ENCODE measurements at places on chromosomes 7 and 10.

DNA sequence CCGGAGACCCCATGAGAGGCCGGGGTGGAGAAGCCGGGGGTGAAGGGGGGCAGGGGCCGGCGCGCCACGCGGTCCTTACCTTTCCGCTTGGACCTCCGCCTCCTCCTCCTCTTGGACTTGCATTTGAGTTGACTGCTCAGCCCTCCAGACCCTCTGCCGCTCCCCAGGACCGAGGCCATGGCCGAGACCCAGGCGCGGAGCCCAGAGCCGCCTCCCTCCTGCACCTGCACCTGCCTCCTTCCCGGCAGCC lies 428 bp downstream of the ADARB2 start:
- DNase-seq = no peak
- no peaks in the 10 kb centered on the region for H3K36me3 ChIP-seq
- H3K27me3 ChIP-seq = no peaks in the 10 kb centered on the region
- H3K4me3 ChIP-seq = no peak overlapping the region
- no peak overlapping the region for H3K27ac ChIP-seq

DNA sequence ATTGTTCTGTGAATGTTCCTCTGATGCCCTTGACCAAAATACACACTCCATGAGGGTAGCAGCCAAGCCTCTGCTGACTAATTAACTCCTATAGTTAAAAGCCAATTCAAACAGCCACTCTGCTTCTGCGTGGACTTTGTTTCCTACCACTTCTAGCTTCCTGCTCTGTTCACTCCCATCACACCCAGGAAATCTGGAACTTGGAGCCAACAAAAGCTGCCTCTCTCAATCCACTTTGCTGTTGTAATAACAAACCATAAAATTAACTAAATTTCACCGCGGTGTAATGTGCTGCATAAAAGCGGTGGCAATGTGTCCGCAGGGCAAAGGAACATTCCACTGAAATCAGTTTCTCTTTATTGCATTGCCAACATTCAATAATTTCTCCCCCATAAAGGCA lies 239.5 kb downstream of the PLXNA4 start:
- H3K4me1 ChIP-seq = no peaks in the 10 kb centered on the region
- no peak for DNase-seq
- H3K36me3 ChIP-seq = no peaks in the 10 kb centered on the region
- H3K4me3 ChIP-seq = no peak overlapping the region

GRCh38 chr10:31188792-31189406 lies 130.1 kb upstream of the ZEB1 start:
- DNase-seq = peak; percentile 56
- H3K27ac ChIP-seq = no peak overlapping the region
- H3K27me3 ChIP-seq = no peaks in the 10 kb centered on the region
- no peaks in the 10 kb centered on the region for H3K36me3 ChIP-seq
- H3K4me1 ChIP-seq = peaks cover 7% of the 10 kb centered on the region
- H3K4me3 ChIP-seq = no peak overlapping the region

- peaks cover 10% of the 10 kb centered on the region for H3K27me3 ChIP-seq
- DNase-seq = no peak
- no peak overlapping the region for H3K27ac ChIP-seq
- H3K4me1 ChIP-seq = no peaks in the 10 kb centered on the region
- H3K36me3 ChIP-seq = no peaks in the 10 kb centered on the region
Observed at GRCh38 chr10:71089162-71089561, 123.2 kb upstream of the UNC5B start.

GRCh38 chr10:75408911-75409885 lies 7.6 kb upstream of the ZNF503 start:
- no peaks in the 10 kb centered on the region for H3K4me1 ChIP-seq
- H3K4me3 ChIP-seq = peak overlapping the region; percentile 99
- H3K36me3 ChIP-seq = no peaks in the 10 kb centered on the region
- H3K27me3 ChIP-seq = no peaks in the 10 kb centered on the region

GRCh38 chr10:92967641-92968040 lies 93.0 kb upstream of the CYP26C1 start:
- no peak overlapping the region for H3K27ac ChIP-seq
- no peaks in the 10 kb centered on the region for H3K36me3 ChIP-seq
- no peaks in the 10 kb centered on the region for H3K27me3 ChIP-seq
- peaks cover 48% of the 10 kb centered on the region for H3K4me1 ChIP-seq
- no peak overlapping the region for H3K4me3 ChIP-seq

- H3K4me3 ChIP-seq = no peak overlapping the region
- H3K27me3 ChIP-seq = no peaks in the 10 kb centered on the region
- no peaks in the 10 kb centered on the region for H3K36me3 ChIP-seq
- no peaks in the 10 kb centered on the region for H3K4me1 ChIP-seq
- no peak overlapping the region for H3K27ac ChIP-seq
Observed at GRCh38 chr10:124515244-124515970, 53.8 kb downstream of the LHPP start.

DNA sequence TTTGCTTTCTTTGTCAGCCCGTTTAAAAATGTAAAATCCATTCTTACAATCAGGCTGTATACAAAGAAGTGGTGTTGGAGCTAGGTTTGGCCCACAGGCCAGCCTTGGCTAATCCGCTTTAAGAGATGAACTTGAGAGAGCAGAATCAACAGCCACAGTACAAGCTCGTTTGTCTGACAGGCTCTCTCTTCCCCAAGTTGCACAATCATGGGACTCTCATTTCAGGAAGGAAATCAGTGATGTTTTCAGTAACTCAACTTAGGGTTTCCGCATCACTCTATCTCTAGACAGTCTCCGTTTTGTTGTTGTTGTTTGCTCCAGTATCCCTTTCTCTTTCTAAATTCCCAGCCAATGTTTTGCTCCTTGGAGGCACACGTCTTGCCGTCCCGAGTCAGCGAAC lies 582.0 kb upstream of the MKI67 start:
- no peak overlapping the region for H3K4me3 ChIP-seq
- H3K27me3 ChIP-seq = no peaks in the 10 kb centered on the region
- H3K36me3 ChIP-seq = no peaks in the 10 kb centered on the region

GRCh38 chr7:157041514-157042277 lies 31.2 kb upstream of the MNX1 start:
- DNase-seq = no peak
- H3K4me1 ChIP-seq = peaks cover 20% of the 10 kb centered on the region
- no peaks in the 10 kb centered on the region for H3K36me3 ChIP-seq
- H3K4me3 ChIP-seq = no peak overlapping the region
- peaks cover 11% of the 10 kb centered on the region for H3K27me3 ChIP-seq
- H3K27ac ChIP-seq = no peak overlapping the region

DNA sequence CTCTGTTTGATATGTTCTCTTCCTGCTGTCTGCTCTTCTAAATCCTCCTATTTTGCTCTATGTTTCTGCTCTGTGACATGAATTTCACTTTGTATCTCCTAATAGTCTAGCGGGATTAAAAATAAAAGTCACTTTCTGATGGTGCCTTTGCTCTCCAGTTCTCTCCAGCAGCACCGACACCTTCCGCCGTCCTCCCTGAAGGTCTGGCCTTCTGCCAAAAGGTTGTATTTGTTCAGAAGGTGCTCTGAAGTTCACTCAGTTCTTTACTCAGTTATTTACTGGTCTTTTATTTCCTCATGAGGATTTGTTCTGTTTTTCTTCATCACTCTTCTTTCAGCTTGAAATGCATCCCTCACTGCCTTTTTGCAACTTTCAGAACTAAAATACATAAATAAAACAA lies 11.2 kb upstream of the EPHA1 start:
- H3K4me3 ChIP-seq = no peak overlapping the region
- H3K27me3 ChIP-seq = no peaks in the 10 kb centered on the region
- no peaks in the 10 kb centered on the region for H3K36me3 ChIP-seq

DNA sequence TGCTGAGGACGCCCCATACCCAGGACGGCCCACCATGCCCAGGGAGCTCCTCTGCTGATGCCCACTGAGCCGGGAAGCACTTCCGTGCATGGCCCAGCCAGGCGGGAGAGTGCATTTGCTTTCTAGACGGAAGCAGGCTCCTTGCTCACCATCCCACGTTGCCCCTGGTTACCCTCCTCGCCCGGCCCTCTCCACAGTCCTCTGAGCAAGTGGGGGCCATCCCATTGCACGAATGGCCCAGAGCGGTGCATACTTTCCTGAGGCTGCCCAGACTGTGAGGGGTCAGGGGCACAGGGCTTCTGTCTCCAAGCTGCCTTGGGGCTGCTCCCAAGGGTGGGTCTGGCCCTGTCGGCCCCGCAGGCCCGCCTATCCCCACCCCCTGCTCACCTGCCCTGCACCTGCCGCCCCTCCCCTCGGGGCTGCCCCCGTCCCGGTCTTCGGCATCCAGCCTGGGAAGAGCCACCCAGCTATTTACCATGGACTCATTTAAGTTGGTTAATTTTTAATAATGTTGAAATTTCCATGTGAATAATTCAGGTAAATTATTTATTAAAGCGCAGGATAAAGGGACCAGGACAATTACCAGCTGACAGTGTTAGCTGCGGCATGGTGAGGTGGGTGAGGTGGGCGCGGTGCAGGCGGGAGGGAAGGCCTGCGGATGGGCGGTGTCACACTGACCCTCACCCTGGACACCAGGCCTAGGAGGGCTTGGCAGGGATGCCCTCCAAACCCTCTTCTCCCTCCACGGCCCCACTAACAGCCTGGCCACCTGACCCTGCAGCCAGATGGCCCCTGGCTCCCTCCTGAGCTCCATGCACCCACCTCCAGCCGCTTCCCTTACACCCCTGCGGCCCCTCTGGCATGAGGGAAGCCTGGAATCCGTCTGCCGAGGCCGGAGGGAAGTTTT lies 104.4 kb downstream of the MICALL2 start:
- H3K27me3 ChIP-seq = peaks cover 21% of the 10 kb centered on the region
- H3K4me1 ChIP-seq = no peaks in the 10 kb centered on the region
- no peak overlapping the region for H3K4me3 ChIP-seq

DNA sequence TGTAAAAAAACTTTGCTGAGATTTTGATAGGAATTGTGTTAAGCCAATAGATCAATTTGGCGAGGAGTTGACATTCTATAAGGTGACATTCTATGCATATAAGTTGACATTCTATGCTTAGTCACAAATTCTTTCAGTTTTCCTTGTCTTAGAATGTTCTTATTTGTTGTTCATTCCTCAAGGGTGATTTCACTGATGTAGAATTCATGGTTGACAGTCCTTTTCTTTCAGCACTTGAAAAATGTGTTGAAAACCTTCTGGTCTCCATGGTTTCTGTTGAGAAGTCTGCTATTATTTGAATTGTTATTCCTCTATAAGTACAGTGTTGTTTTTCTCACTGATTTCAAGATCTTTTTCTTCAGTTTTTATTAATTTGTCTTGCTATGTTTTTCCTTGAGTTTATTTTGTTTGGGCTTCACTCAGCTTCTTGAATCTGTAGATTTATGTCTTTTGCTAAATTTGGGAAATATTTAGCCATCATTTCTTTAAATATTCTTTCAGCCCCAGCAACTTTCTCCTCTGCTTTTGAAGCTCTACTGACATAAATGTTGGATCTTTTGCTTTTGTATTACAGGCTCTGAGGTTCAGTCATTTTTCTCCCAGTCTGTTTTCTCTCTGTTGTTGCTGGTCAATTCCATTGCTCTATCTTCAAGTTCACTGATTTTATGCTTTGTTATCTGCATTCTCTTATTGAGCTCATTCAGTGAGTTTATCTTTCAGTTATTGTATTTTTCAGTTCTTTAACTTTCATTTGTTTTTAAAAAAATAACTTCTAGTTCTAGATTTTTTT lies 154.9 kb downstream of the SDK1 start:
- no peak for DNase-seq
- H3K27me3 ChIP-seq = no peaks in the 10 kb centered on the region
- H3K36me3 ChIP-seq = no peaks in the 10 kb centered on the region
- no peak overlapping the region for H3K27ac ChIP-seq
- H3K4me1 ChIP-seq = no peaks in the 10 kb centered on the region

- no peak for DNase-seq
- H3K4me1 ChIP-seq = peaks cover 9% of the 10 kb centered on the region
- no peak overlapping the region for H3K27ac ChIP-seq
- H3K36me3 ChIP-seq = no peaks in the 10 kb centered on the region
- H3K27me3 ChIP-seq = no peaks in the 10 kb centered on the region
- H3K4me3 ChIP-seq = no peak overlapping the region
Observed at GRCh38 chr7:1661461-1661860, 8.6 kb upstream of the ELFN1 start.

DNA sequence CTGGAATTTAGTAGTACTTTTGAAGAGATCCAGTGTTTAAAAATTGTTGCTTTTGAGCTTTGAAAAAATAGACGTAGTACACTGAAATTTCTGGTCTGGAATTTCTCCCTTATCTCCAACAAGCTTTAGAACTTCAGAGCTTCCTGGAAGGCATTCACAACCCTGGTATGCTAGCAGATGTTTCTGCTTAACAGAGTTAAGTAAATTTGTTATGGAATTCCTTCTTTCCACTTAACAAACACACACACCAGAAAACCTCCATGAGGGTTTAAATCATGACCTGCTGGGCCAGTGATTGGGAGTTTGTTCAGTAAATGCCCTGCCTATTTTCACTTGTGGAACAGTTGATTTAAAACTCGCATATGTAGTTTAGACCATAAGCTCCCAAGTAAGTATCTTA lies 13.7 kb downstream of the ASB15 start:
- DNase-seq = peak; percentile 64
- no peak overlapping the region for H3K27ac ChIP-seq
- peaks cover 14% of the 10 kb centered on the region for H3K27me3 ChIP-seq
- no peaks in the 10 kb centered on the region for H3K36me3 ChIP-seq
- H3K4me1 ChIP-seq = peaks cover 18% of the 10 kb centered on the region

- no peaks in the 10 kb centered on the region for H3K36me3 ChIP-seq
- H3K4me1 ChIP-seq = peaks cover 8% of the 10 kb centered on the region
- H3K27ac ChIP-seq = no peak overlapping the region
- DNase-seq = no peak
- H3K4me3 ChIP-seq = no peak overlapping the region
Observed at GRCh38 chr7:19565602-19566001, 143.2 kb downstream of the POLR1F start.

GRCh38 chr10:119650062-119650461 lies 1.1 kb upstream of the BAG3 start:
- DNase-seq = no peak
- H3K4me1 ChIP-seq = peaks cover 19% of the 10 kb centered on the region
- H3K4me3 ChIP-seq = no peak overlapping the region
- no peak overlapping the region for H3K27ac ChIP-seq
- H3K36me3 ChIP-seq = no peaks in the 10 kb centered on the region

GRCh38 chr10:9450801-9451200 lies 1396.3 kb downstream of the GATA3 start:
- no peak for DNase-seq
- no peaks in the 10 kb centered on the region for H3K4me1 ChIP-seq
- H3K36me3 ChIP-seq = no peaks in the 10 kb centered on the region
- no peak overlapping the region for H3K27ac ChIP-seq

DNA sequence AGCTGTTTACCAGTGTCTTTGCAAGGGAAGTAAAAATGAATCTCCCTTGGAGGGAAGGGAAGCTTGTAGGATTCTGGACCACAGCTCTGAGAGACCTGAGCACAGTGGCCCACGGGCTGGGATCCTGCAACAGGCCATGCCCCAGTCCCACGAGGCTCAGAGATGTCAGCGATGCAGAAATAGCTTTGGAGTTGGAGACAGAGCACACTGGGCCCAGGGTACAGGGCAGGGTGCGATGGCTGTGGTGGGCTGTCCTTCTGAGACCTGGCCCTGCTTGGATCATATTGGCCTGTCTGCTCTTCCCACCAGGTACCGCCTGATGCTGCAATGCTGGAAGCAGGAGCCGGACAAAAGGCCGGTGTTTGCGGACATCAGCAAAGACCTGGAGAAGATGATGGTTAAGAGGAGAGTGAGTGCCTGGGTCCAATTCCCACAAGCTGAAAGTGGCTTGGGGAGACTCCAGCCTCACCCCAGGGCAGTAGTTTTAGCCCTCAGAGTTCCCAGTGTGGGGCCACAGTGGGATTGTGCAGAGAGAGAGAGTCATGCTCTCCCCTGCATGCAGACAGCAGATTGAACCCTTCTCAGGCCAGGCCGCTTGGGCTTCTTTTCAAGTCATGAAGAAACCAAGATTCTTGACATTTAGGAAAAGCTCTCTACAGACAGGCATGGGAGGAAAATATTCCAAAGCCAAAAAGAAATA lies 13.5 kb upstream of the CSGALNACT2 start:
- no peak overlapping the region for H3K27ac ChIP-seq
- no peaks in the 10 kb centered on the region for H3K36me3 ChIP-seq
- H3K27me3 ChIP-seq = no peaks in the 10 kb centered on the region
- H3K4me1 ChIP-seq = peaks cover 12% of the 10 kb centered on the region
- no peak for DNase-seq

Measured in GM23248 (cell line).